ENCODE measurements at places on chromosomes 5 and 9.

GRCh38 chr5:169029037-169029436 lies 271.9 kb downstream of the SLIT3 start:
- DNase-seq, result no peak

GRCh38 chr9:97384406-97385262 lies 27.3 kb upstream of the TDRD7 start:
- no peak for DNase-seq

GRCh38 chr9:32092031-32092430 lies 292.4 kb upstream of the ACO1 start:
- DNase-seq, result no peak

DNA sequence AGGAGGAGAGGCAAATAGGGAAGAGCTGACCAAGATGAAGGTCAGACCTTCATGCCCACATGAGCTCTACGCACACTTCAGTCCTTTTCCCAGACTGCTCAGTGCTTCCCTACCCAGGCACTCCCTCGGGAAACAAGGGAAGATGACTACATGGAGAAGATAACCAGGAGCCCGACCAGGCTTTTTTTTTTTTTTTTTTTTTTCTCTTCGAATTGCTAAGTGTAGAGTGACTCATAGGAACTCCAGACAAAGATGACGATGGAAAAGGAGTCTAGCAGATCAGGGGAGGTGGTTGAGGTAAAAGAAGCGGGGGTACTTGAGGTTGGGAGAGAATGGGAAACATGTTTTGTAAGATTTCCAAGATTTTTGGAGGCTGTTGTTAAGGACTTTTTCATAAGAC lies 526.1 kb downstream of the BNC2 start:
- no peak for DNase-seq

- DNase-seq, result no peak
Observed at GRCh38 chr5:141715346-141715905, 33.4 kb upstream of the ARAP3 start.

DNA sequence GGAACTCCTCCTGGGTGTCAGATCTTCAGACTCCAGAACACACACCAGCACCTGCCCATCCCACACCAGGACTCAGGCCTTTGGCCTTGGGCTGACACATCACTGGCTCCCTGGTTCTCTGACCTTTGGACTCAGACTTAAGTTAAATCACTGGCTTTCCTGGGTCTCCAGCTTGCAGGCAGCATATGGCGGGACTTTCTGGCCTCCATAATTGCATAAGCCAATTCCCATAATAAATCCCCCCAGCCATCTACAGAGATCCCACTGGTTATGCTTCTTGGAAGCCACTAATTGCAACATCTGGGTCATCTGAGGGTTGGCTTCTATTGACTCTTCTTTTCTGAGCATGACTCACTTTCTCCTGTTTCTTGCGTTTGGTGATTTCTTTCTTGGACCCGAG lies 80.3 kb upstream of the SARDH start:
- DNase-seq, result no peak

DNA sequence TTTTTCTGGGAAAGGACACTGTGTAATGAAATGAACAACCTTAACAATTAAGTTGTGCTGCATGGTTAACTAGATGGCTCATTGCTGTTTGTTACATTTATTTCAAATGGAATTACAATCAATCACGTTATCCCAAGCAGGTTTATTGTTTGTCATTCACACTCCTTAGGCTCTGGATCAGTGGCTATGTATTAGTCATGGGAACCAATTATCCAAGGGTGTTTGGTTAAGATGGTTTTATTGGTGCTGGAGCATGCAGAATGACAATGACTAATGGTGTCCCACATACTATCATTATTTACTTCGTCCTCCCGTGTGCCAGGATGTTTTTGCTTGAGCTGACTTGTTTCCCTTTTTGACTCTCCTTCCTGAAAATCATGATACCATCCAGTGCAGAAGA lies 10.6 kb upstream of the TRPC7 start:
- no peak for DNase-seq

DNA sequence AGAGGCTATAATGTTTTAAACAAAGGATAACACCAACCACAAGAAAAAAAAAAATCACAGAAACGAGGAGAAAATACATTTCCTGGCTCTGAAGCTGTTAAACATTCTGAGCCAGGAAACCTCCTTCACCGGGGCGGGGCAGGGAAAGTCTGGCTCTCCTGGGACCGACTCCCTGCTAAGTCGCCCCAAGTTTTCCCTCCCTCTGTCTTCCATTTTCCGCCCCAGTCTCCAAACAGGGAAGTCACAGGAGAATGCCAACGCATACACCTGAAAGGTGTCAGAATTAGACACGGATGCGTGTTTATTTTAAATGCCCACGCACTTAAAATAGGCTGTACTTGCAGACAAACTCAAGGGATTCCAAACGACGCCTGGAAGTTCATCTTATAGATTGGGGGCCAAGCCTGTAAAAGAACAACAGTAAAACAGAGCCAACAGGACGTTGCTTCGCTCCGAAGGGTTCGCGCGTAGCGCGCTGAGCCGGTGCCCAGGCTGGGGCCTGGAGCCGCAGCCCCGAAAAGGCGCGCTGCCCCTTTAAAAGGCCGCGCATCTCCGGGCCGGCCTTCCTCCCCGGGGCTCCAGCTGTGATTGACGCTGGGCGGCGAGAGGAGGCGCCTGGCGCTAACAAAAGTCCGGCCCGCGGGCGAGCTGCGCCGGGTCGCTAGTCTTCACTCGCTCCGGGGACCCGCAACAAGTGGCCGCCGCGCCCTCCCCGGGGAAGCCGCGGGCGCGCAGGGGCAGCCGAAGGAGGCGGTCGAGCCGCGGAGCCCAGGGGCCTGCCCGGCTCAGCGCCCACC lies at the start of gene FBXL7:
TSS of gene FBXL7 (plus strand) at position 653 of the 797 bp plus-strand sequence.
- peak; percentile 65 for DNase-seq

DNA sequence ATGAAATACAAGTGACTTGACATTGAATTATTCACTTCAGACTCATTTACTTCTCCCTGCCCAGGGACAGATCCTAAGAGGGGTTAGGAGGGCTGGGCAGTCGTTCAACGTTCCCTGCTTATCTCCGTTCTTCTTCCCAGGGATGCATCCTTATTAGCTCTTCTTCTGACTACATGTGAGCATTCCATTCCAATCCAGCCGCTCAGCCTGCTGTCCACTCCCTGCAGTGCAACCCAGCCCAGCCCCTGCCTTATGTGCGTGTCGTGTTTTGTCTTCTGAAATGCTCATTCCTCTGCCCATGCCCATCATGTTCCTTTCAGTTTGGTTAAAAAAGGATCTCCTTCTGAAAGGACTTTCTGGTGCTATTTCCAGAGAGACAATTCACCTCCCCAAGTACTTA lies 64.7 kb upstream of the PALM2AKAP2 start:
- no peak for DNase-seq

- DNase-seq, result no peak
Observed at GRCh38 chr5:149951138-149951749, 6.7 kb upstream of the PDE6A start.
